Thymus (tissue), 14 donors: ENCODE measurements at places on chromosomes 2 and 18. TPM values are rescaled to one million over a fixed set of nuclear protein-coding genes. Genes with fewer than 3 reads are reported as not detected.

GRCh38 chr2:104812286-104812685 lies 41.6 kb upstream of the POU3F3 start:
- no peak for DNase-seq

- no peak for DNase-seq
Observed at GRCh38 chr18:11025671-11026070, 123.7 kb downstream of the PIEZO2 start.

GRCh38 chr2:64847930-64848329 lies 141.3 kb upstream of the SLC1A4 start:
- no peak for DNase-seq

- DNase-seq: no peak
Observed at GRCh38 chr18:28168725-28169124, 8.2 kb downstream of the CDH2 start.

- no peak for DNase-seq
Observed at GRCh38 chr2:59249441-59250306, 1008.5 kb upstream of the FANCL start.

The IL36G gene
- 0.24 TPM for total RNA-seq

The NOSTRIN gene
- total RNA-seq: 2.8 TPM

The DYSF gene
- 9.2 TPM for total RNA-seq

The FBXO41 gene
- total RNA-seq: 2.8 TPM

The CPLX4 gene
- 0.05 TPM for total RNA-seq
